H9 (cell line): ENCODE measurements at places on chromosomes 2 and 18.

DNA sequence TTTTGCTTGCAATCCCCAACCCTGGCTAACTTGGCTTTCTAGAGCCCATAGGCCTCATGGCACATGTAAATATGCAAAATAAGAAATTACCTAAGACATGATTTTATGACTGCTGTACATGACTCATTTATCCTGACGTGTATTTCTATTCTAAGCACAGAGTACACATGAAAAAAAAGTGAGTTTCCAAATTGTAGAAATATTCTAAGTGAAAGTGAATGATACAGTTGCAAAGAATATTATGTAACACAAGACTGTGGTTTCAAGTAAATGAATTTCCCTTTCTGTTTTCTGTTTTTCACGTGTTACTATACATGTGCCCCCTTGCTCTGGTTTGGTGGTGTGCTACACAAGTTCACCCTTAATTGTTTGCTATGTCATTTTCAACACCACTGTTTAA lies 162.4 kb downstream of the LRP1B start:
- no peak overlapping the region for H3K4me3 ChIP-seq
- DNase-seq, result no peak

- no peaks in the 10 kb centered on the region for H3K4me1 ChIP-seq
- H3K27ac ChIP-seq, result no peak overlapping the region
- H3K36me3 ChIP-seq, result no peaks in the 10 kb centered on the region
- no peak for DNase-seq
Measured at GRCh38 chr2:165833156-165833555, 39.1 kb upstream of the GALNT3 start.

DNA sequence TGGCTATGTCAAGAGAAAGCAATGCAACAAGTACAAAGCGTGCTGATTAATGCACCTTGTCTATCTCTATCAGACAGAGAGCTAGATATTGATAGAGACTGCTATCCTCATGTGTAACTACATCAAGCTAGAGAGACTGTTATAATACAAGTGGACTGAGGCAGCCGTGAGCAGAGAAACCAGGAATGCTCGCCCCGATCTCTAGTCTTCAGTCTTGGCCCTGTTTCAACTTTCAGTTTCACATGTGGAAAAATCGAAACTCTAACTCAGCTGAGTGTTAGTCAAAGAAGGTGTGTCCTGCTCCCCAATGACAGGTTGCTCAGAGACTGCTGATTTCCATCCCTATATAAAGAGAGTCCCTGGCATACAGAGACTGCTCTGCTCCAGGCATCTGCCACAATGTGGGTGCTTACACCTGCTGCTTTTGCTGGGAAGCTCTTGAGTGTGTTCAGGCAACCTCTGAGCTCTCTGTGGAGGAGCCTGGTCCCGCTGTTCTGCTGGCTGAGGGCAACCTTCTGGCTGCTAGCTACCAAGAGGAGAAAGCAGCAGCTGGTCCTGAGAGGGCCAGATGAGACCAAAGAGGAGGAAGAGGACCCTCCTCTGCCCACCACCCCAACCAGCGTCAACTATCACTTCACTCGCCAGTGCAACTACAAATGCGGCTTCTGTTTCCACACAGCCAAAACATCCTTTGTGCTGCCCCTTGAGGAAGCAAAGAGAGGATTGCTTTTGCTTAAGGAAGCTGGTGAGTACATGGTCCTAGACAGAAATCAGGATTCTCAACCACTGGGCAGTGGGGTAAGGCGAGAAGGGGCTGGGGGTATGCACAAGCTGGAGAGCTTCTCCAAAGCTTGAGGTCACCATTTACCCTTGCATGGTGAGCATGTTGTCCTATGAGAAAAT lies at the start of gene RSAD2:
RSAD2 (plus strand) TSS at position 376 of the 903 bp plus-strand sequence; CDS start at position 400, 24 bp downstream.
- no peaks in the 10 kb centered on the region for H3K27me3 ChIP-seq
- no peak within 1 kb of the TSS for H3K27ac ChIP-seq
- no peak for DNase-seq
- H3K4me3 ChIP-seq, result no peak within 1 kb of the TSS
- H3K4me1 ChIP-seq, result no peaks in the 10 kb centered on the region

GRCh38 chr2:57576983-57577382 lies 469.6 kb upstream of the VRK2 start:
- no peak overlapping the region for H3K27ac ChIP-seq
- no peaks in the 10 kb centered on the region for H3K27me3 ChIP-seq
- DNase-seq, result no peak
- H3K4me3 ChIP-seq, result no peak overlapping the region
- H3K4me1 ChIP-seq, result no peaks in the 10 kb centered on the region

GRCh38 chr2:239039479-239039861 lies 191.6 kb downstream of the TWIST2 start:
- DNase-seq, result no peak
- H3K4me1 ChIP-seq, result no peaks in the 10 kb centered on the region
- H3K4me3 ChIP-seq, result no peak overlapping the region
- H3K27ac ChIP-seq, result no peak overlapping the region
- no peaks in the 10 kb centered on the region; the same call in 2 of the 3 replicates for H3K36me3 ChIP-seq
- H3K27me3 ChIP-seq, result no peaks in the 10 kb centered on the region

DNA sequence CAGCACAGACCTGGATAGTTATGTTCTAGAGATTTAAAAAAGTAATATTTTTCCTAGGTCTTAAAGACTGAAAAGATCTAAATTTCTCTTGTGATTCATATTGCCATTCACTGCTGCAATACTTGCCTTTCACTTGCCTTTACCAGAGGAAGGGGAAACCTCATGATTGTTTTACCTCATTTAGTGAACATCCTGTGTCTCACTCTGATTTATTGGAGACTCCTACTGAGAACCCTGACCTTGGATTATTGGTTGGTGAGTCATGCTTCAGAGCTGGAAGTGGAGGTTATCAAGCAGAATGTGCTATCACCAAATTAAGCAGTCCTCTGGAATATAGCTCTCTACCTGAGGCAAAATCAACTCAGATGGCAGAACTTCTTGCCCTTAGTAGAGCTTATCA lies 500.5 kb downstream of the TSN start:
- H3K4me1 ChIP-seq, result no peaks in the 10 kb centered on the region
- H3K27me3 ChIP-seq, result no peaks in the 10 kb centered on the region
- H3K36me3 ChIP-seq, result no peaks in the 10 kb centered on the region
- H3K4me3 ChIP-seq, result no peak overlapping the region

DNA sequence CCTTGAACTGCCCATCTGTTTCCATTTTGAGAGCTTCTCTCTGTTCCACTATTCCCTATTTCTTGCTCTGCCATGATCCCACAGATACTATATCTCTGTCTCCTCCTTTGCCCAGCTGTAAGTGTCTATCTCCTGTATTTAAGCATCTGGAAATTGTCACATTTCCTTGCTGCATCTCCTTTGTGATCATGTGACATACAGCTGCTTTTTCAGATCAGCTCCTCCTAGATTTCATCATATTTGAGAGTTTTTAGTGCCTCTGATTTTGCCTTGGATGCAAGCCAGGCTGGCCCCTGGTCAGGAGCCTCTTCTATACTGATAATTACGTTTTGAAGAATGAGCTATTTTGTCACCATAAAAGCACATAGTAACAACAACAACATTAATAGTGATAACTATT lies 131.7 kb upstream of the TNP1 start:
- H3K4me3 ChIP-seq, result no peak overlapping the region
- no peaks in the 10 kb centered on the region for H3K27me3 ChIP-seq
- H3K4me1 ChIP-seq, result no peaks in the 10 kb centered on the region
- H3K36me3 ChIP-seq, result no peaks in the 10 kb centered on the region

DNA sequence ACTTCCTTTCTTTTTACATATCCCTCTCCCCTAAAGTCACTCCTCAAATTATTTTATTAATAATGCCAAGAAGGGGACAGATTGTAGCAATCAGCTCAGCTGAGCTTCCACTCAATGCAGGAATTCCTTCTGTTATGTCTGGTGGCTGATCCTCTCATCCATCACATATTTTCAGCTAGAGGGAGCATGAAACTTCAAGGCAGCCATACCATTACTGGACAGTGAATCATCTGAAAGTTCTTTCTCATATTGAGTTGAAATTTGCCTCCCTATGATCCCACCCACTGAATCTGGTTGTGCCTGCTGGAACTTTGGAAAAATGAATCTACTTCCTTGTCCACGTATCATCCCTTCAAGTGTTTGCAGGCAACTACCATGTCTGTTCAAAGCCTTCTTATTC lies 11.2 kb downstream of the ZNF385B start:
- no peak overlapping the region for H3K4me3 ChIP-seq
- H3K36me3 ChIP-seq, result no peaks in the 10 kb centered on the region
- no peaks in the 10 kb centered on the region for H3K27me3 ChIP-seq
- no peak for DNase-seq
- no peak overlapping the region for H3K27ac ChIP-seq
- H3K4me1 ChIP-seq, result no peaks in the 10 kb centered on the region

DNA sequence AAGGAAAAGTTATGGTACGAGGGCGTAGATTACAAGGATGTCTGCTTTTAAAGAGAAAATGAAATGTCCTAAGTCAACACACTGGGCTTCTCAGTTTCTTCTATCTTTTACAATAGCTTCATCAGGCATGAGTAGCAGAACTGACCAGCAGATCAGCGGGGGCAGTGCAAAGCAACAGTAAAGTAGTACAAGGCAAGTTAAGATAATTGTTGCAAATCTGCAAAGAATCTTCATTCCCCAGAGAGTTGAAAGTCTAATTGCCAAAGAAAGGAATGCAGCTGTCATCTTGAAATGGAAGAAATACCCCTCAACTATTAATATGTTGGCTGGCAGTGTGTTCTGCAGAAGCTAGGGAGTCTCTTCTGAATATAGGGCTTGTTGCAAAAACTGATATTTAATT lies 60.2 kb upstream of the SLC39A10 start:
- H3K36me3 ChIP-seq, result peaks cover 7% of the 10 kb centered on the region; the same call in 1 of the 2 replicates
- H3K4me3 ChIP-seq, result no peak overlapping the region
- no peaks in the 10 kb centered on the region for H3K27me3 ChIP-seq

- H3K4me3 ChIP-seq, result no peak overlapping the region
- DNase-seq, result no peak
- no peak overlapping the region for H3K27ac ChIP-seq
- no peaks in the 10 kb centered on the region for H3K4me1 ChIP-seq
- no peaks in the 10 kb centered on the region for H3K27me3 ChIP-seq
Measured at GRCh38 chr2:151777487-151777886, 43.2 kb upstream of the NEB start.

GRCh38 chr2:59390581-59390980 lies 1149.5 kb upstream of the FANCL start:
- H3K4me3 ChIP-seq, result no peak overlapping the region
- no peak for DNase-seq
- H3K27me3 ChIP-seq, result no peaks in the 10 kb centered on the region
- no peak overlapping the region for H3K27ac ChIP-seq

GRCh38 chr2:109435066-109435690 lies 178.6 kb downstream of the SEPTIN10 start:
- no peak overlapping the region for H3K27ac ChIP-seq
- DNase-seq, result no peak
- no peaks in the 10 kb centered on the region for H3K4me1 ChIP-seq
- no peak overlapping the region for H3K4me3 ChIP-seq
- no peaks in the 10 kb centered on the region for H3K27me3 ChIP-seq

- H3K4me1 ChIP-seq, result peaks cover 6% of the 10 kb centered on the region
- no peak overlapping the region for H3K4me3 ChIP-seq
- H3K27me3 ChIP-seq, result no peaks in the 10 kb centered on the region
- no peak overlapping the region for H3K27ac ChIP-seq
- DNase-seq, result no peak
Measured at GRCh38 chr2:97717613-97717995, 4.2 kb downstream of the ZAP70 start.

DNA sequence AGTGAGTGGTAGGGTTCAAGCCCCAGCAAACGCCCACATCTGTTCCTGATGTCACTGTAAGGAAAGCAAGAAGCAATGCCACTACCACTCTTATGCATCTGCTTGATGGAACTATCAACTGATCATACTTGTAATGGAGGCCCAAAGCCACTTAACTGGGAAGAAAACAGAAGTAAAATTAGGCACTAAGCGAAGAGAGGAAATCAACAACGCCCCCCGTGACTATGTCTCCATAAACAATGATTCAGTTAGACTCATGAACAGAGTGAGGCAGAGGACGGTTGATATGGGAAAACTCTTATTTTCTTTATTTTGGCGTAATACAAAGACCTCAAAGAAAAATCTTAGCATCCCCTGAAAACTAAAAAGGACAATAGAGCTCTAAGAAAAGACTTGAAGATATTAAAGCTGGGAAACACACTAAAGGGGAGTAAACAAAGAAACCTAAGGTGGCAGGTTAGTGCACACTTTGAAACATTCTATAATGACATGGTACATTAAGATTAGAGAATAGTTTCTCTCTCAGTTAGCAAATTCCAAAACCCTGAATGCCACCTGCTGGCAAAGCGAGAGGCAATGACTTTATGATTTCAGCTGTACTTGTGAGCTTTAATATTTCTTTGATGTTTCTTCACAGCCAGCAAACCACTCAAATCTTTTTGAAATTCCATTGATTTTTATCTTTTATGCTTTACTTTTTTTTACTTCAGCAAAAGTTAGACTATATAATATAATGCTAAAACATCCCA lies 86.5 kb downstream of the LRP2 start:
- no peaks in the 10 kb centered on the region for H3K4me1 ChIP-seq
- no peaks in the 10 kb centered on the region for H3K27me3 ChIP-seq
- no peaks in the 10 kb centered on the region for H3K36me3 ChIP-seq
- H3K27ac ChIP-seq, result no peak overlapping the region

- no peaks in the 10 kb centered on the region; the same call in 1 of the 2 replicates for H3K4me1 ChIP-seq
- H3K27me3 ChIP-seq, result no peaks in the 10 kb centered on the region
- DNase-seq, result no peak
- no peaks in the 10 kb centered on the region for H3K36me3 ChIP-seq
- H3K4me3 ChIP-seq, result no peak overlapping the region
- H3K27ac ChIP-seq, result no peak overlapping the region
Measured at GRCh38 chr2:24509425-24509824, 18.4 kb downstream of the NCOA1 start.
